ENCODE measurements at places on chromosomes 16 and 17. TPM values are rescaled to one million over a fixed set of nuclear protein-coding genes. Genes with fewer than 3 reads are reported as not detected.
A peak's percentile ranks its signal among the peaks of the same experiment; 100 is the strongest.

KRT31 gene
- total RNA-seq, result not detected

EVI2A gene
- 191 TPM for total RNA-seq

DNA sequence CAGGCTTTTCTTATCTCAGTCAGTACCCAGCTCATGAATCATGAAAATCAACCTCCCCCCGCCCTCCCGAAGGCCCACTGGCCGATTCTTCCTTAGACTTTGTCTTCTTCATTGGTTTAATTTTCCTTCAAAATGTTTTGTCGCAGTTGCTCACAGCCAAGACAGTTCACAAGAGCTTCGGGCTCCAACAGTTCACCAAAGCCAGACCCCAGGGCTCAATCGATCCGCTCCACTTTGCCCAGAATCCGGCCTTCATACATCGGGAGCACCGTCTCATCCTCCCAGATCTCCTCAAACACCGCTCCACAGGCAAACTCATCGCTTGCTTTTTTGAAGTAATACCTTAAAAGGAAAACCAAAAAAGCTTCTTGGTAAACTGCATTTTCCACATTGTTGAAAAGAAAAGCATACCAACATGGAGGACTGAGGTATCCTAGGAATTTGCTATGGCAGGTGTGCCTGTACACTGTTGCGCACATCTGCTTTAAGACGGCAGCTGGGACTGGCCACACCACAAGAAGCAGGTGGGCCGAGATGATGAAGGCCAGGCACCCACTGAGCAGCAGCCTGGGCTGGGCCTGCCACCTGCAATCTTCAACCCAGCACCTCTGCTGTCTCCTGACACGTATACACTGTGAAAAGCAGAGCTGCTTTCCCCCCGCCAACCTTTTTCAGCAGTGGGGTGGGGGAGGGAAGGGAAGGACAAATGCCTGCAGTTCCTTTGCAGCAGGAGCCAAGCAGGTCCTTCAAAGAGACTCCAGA is 31.5 kb downstream of the AXIN2 start:
- no peaks in the 10 kb centered on the region for H3K27me3 ChIP-seq
- H3K36me3 ChIP-seq, result peaks cover 3% of the 10 kb centered on the region
- no peak overlapping the region for H3K4me3 ChIP-seq
- no peak overlapping the region for H3K27ac ChIP-seq
- peak; percentile 13 for DNase-seq
- H3K4me1 ChIP-seq, result peaks cover 20% of the 10 kb centered on the region

DNA sequence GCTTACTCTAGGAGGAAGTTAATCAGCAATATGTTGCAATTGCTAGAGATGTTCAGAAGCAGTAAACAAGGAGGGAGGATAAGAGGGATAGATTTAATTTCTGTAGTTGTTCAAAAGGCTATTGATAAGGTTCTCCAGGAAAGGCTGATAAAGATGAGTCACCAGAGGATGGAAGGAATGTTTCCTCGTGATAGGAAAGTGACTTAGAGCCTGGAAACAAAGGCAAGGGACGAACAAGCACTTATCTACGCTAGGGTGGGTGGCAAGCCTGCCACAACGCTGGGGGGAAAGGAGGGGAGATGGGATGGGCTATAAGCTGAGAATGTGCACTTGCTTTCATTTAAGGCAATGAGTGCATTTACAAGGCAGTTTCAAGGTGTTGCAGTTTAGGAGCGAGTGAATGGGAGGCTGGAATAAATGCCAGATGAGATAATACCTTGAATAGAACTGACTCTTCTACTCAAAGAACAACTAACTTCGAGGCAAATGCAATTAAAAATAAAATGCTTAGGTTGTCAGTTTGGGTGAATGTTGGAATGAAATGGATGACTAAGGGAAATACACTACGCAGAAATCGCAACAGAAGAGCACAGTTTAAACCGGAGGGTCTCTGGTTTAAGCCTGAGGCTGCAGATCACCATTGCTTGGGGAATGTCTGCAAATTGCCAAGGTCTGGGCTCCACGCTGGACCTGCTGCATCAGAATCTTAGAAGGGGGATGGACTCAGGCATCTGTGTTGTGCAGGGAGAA is 76.0 kb upstream of the RBBP6 start:
- no peaks in the 10 kb centered on the region for H3K27me3 ChIP-seq
- H3K27ac ChIP-seq, result no peak overlapping the region
- no peak for DNase-seq
- H3K4me1 ChIP-seq, result no peaks in the 10 kb centered on the region
- no peaks in the 10 kb centered on the region for H3K36me3 ChIP-seq

GRCh38 chr17:12256380-12256995 is 235.8 kb downstream of the MAP2K4 start:
- H3K27me3 ChIP-seq, result no peaks in the 10 kb centered on the region
- no peaks in the 10 kb centered on the region for H3K36me3 ChIP-seq
- H3K4me1 ChIP-seq, result no peaks in the 10 kb centered on the region
- DNase-seq, result peak; percentile 75
- no peak overlapping the region for H3K4me3 ChIP-seq

DNA sequence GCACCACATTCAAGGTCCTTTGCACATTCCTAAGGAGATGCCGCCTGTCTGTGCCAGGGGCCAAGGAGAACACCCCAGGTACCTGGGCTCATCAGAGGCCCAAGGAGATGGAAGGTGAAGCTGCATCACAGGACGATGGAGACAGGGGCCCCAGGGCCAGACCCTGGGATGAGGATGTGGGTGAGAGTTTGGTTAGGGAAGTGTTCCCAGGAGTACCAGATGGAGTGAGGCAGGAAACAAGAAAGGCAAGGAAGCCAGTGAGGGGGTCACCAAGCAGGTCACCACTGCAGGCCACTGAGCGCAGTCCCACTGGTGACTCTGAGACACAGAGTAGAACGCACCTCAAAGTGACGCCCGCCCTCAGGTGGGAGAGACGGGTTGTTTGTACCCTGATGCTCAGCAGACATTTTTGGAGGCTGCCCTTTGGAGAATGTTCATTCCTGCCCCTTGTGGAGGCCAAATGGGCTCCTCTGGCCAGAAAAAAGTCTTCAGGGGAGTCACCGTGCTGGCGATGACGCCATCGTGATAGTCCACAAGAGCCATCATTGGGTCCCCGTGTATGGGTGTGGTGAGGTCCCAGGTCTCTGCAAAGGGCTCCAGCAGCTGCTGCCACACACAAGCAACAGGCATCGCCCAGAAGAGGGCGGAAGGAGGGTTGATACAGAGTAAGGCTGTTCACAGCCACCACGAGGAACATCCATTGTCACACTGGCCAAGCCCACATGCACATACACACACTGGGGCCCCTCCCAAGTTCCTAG is 57.5 kb downstream of the BEAN1 start:
- no peak overlapping the region for H3K4me3 ChIP-seq
- no peaks in the 10 kb centered on the region for H3K36me3 ChIP-seq
- no peak overlapping the region for H3K27ac ChIP-seq
- peak; percentile 37 for DNase-seq
- no peaks in the 10 kb centered on the region for H3K27me3 ChIP-seq
- peaks cover 23% of the 10 kb centered on the region for H3K4me1 ChIP-seq

- no peaks in the 10 kb centered on the region for H3K27me3 ChIP-seq
- H3K27ac ChIP-seq, result no peak overlapping the region
- no peak overlapping the region for H3K4me3 ChIP-seq
- no peaks in the 10 kb centered on the region for H3K4me1 ChIP-seq
- H3K36me3 ChIP-seq, result no peaks in the 10 kb centered on the region
Measured at GRCh38 chr17:80640366-80641084, 95.9 kb downstream of the RPTOR start.

Measured in osteoblast (primary cell).